ENCODE measurements at places on chromosomes 3 and 15.

DNA sequence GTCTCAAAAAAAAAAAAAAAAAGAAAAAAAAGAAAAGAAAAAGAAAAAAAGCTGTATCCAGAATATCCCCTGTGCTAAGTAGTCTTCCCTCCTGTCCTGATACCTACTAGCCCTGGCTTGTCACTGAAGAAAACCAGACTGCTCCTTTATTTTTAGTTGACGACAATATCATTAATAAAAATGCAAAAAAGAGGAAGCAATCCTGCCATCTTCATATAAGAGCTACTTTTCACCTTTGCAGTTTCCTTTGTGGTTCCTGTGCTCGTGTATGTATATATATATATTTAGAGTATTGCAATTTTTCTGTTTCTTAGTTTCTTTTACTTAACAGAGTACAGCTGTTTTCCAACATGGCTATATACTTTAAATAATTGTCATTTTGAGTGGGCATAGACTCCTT is 13.6 kb downstream of the C3orf20 start:
- no peak for DNase-seq

DNA sequence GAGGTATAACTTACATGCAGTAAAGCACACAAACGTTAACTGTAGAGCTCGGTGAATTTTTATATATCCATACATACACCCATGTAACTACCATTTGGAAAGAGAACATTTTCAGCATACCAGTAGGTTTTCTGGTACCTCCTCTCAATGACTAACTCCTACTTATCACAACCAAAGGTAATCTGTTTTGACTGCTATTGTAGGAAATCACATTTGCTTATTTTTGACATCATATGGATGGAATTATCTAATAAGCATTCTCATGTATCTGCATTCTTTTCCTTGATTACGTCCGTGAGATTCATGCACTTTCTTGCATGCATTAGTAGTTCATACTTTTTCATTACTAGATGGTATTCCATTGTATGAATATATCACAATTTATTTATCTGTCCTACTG is 76.8 kb downstream of the CSNK1G1 start:
- DNase-seq, result peak; percentile 49

- no peak for DNase-seq
Measured at GRCh38 chr15:78749831-78750230, 61.4 kb downstream of the ADAMTS7 start.

- no peak for DNase-seq
Measured at GRCh38 chr3:156474560-156475389, 80.1 kb downstream of the SSR3 start.
